ENCODE measurements at places on chromosomes 12 and 14.

GRCh38 chr14:57573173-57573572 lies 79.5 kb upstream of the CCDC198 start:
- no peak for DNase-seq

- no peak for DNase-seq
Measured at GRCh38 chr12:93165384-93165932, 212.3 kb upstream of the NUDT4 start.

- DNase-seq = no peak
Measured at GRCh38 chr12:49146406-49146805, 15.2 kb upstream of the TUBA1B start.

- no peak for DNase-seq
Measured at GRCh38 chr12:26987634-26988424, 26.4 kb downstream of the TM7SF3 start.

GRCh38 chr12:99261256-99261655 lies 386.3 kb upstream of the GARIN6 start:
- no peak for DNase-seq

All from neuronal stem cell (in vitro differentiated cells).